ENCODE measurements at places on chromosomes 16 and 17.

DNA sequence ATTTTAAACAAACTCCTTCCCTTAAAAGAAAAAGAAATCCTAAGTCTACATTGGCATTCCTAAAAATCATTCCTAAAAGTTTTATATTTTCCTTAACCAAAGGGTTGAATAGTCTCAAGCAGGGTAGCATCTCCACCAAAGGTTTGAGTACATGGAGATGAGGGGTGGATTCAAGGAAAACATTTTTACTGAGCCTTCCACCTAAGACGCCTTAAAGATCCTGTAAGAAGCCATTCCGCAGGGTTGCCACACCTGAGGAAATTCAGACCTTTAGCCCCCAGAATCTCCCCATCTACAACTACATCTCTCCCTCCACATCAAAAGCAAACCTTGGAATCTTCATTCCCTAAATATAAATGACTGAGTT lies 7.7 kb upstream of the AKTIP start:
- no peak for DNase-seq

DNA sequence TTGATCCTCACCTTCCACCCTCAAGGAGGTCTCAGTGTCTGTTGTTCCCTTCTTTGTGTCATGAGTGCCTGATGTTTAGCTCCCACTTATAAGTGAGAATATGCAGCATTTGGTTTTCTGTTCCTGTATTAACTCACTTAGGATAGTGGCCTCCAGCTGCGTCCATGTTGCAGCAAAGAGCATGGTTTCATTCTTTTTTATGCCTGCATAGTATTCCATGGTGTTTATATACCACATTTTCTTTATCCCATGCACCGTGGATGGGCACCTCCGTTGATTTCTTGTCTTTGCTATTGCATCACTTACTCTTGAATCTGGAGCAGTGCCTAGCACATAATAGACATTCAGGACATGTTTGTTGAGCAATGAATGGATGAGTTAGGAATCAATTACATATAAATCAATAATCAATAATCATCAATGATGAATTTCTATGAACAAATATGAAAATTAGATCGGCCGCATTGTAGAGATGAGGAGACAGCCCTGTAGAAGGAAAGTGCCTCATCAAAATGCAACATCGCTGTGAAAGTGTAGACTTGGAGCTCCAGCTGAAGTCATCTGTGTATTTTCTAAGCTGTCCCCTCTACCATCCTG lies 129.5 kb downstream of the PRKCB start:
- DNase-seq = no peak

- DNase-seq = peak; percentile 47
Observed at GRCh38 chr17:43171586-43172487, 823 bp downstream of the NBR1 start.

GRCh38 chr17:74690409-74690825 lies 22.3 kb downstream of the CD300LF start:
- no peak for DNase-seq

DNA sequence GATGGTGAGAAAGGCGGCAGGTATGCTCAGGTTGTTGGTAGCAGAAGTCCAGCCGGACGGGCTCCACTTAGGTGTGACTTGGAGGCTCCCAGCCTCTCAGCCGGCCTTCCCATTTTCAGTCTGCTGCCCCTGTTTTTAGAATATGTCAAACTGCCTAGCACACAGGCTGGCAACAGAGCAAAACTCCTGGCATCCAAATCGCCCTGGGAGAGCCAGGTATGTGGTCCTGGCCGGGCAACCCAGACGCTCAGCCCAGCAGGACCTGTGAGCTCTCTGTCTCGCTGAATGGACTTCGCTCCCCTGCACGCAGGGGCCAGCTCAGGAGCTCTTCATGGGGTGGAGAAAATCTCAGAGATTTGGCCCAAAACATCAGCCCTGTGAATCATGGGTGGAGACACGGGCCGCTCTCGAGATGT lies 147.9 kb upstream of the CHMP6 start:
- DNase-seq = peak; percentile 33

DNA sequence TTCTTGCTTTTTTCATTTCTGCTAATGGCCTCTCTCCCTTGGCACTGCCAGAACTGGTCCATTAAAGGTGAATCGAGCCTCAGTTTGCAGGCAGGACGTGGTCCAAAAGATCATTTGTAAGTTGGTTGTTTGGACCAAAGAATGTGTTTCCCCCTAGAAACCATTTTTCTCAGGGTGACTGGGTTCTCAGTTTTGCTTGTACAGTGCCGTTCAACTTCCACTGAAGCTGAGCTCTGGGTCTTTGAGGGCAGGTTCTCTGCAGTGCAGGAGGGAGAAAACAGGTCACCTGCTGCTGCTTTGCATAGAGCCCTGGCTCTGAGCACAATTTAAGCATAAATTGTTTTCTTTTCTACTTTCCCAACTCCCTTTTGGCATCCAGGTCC lies 9.0 kb upstream of the AMZ2 start:
- DNase-seq = no peak

DNA sequence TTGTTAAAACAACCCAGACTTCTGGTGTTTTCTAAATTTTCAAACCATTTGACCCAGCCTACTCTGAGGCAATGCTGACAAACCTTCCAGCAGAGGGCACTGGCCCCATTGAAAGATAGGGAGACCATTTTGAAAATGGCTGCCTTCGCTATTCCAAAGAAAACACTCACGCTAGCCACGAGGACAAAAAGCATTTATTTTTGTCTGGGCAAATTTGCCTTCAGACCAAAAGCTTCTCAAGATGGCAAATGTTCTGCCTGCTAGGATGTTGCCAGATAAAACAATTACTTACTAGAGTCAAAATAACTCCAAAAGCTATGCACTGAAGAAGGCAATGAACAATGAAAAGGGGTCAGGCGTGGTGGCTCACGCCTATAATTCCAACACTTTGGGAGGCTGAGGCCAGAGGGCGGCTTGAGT lies 296.7 kb upstream of the IRX5 start:
- DNase-seq = no peak

DNA sequence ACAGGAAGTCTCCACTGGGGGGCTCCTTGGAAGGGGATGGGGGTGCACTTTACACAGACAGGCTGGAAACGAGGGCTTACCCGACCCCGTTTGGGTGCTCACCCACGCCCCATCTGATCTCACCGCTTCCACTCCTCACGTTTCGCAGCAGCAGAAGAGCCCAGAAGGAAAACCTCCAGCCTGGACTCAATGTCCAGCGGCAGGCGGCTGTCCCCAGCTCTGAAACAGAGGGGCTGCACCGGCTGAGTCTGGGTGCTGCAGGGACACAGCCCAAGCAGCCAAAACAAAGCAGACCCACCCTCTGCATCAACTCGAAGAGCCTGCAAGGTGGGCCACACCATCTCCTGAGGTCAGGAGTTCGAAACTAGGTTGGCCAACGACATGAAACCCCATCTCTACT lies 3.9 kb downstream of the MEAK7 start:
- DNase-seq = peak; percentile 18

DNA sequence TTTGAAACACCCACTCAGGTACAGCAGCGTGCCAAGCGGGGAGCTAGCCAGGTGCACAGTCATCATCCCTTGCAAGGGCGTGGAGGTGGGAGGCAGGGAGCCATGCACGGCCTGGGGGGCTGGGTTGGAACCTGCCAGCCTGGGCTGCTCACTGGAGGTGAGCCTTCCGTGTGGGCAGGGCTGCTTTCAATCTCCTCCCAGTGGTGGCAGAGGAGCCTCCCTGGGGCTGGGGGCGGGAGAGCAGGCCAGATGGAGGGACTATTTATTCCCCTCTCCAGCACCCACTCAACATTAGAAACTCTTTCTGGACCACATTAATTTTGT lies 90.3 kb downstream of the KATNIP start:
- no peak for DNase-seq

- no peak for DNase-seq
Observed at GRCh38 chr17:16910341-16910740, 61.6 kb downstream of the TNFRSF13B start.

GRCh38 chr17:49646391-49647255 lies 31.3 kb downstream of the SPOP start:
- no peak for DNase-seq

Measured in right forelimb (tissue), 1 donor.